ENCODE measurements at places on chromosomes 3 and 15.

- DNase-seq, result no peak
Measured at GRCh38 chr15:75584121-75584520, 5.0 kb upstream of the PTPN9 start.

DNA sequence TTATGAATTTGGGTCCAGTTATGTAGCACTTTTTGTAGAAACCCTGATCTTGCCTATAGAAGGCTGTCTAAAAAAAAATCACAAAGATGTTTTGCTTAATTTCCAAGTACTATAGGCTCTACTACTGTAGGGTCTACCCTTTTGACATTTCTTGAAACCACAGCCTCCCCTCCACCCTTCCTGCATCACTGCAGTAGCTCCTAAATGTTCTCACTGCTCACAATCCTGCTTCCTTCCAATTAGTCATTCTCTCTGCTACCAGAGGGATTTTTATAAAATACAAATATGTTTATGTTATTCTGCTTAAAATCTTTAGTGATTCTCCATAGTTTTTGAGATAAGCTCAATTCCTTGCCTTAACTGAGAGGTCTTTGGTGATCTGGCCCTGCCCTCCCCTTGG lies 114.0 kb downstream of the CYP19A1 start:
- DNase-seq, result no peak

GRCh38 chr3:196697270-196697669 lies 14.8 kb downstream of the CEP19 start:
- no peak for DNase-seq

DNA sequence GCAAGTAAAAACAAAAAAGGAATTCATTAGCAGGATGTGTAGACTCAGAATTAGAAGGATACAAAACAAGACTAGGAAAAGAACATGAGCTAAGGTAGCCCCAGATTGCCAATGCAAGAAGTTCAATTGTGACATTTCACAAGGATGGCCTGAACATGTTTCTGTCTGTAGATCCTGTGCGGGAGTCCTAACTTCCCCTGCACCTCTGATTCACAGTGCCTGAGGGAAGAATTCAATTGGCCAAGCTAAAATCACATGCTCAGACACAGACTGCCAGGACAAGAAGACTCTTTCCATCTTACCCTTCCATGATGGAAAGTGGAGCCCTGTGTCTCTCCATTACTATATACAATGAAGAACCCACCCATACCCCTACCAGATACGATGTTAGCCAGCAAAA lies 251.5 kb downstream of the KCNH8 start:
- DNase-seq, result no peak

Data from activated T-cell treated with anti-CD3 and anti-CD28 coated beads for 1 hour (primary cell).